ENCODE measurements at places on chromosomes 2 and 18.

GRCh38 chr2:28166956-28167355, 225.7 kb upstream of the FOSL2 start:
- DNase-seq = no peak

DNA sequence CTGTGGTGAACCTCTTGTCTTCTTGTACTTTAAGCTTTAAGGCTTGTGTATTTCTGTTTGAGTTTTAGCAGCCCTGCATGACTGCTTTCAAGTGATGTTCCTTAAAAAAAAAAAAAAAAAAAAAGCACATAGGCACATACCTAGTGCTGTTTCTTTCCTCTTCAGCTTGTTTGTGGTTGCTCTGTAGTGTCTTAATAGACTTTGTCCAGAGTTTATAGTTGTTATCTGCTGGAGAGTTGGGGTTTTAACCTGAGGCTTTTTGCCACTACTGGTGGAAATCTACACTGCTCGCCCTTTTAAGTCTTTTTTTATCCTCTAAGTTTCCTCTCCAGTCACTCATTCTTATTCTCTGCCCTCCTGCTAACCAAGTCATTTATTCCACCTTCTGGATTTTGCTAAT, 34.5 kb downstream of the AGFG1 start:
- no peak for DNase-seq

- DNase-seq = no peak
These were observed 947 bp upstream of the ANKRD44 start for GRCh38 chr2:197311421-197312033.

- no peak for DNase-seq
These were observed 95.3 kb upstream of the NFATC1 start for GRCh38 chr18:79300413-79300812.

GRCh38 chr2:237154884-237155851, 69.5 kb downstream of the COPS8 start:
- DNase-seq = no peak

GRCh38 chr2:231347081-231347480, 48.4 kb upstream of the B3GNT7 start:
- DNase-seq = no peak

- DNase-seq = no peak
These were observed 28.3 kb downstream of the SCTR start for GRCh38 chr2:119495948-119496347.
